ENCODE measurements at places on chromosomes 3 and 15.
A peak's percentile ranks its signal among the peaks of the same experiment; 100 is the strongest.

DNA sequence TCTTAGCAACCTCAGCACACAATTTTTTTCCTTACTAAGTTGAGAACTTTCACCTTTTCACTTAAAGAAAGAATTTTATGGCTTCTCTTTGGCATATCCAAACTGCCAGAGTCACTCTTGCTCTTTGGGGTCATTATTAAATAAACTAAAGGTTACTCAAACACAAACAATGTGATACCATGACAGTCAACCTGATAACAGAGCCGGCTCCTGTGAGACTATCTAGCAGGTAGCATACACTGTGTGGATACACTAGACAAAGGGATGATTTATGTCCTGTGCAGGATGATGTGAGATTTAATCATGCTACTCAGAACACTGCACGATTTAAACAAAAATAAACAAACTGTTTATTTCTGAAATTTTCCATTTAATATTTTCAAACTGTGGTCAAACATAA is 35.6 kb downstream of the LRRFIP2 start:
- DNase-seq, result no peak

GRCh38 chr3:621714-622113 is 425.2 kb downstream of the CHL1 start:
- no peak for DNase-seq

DNA sequence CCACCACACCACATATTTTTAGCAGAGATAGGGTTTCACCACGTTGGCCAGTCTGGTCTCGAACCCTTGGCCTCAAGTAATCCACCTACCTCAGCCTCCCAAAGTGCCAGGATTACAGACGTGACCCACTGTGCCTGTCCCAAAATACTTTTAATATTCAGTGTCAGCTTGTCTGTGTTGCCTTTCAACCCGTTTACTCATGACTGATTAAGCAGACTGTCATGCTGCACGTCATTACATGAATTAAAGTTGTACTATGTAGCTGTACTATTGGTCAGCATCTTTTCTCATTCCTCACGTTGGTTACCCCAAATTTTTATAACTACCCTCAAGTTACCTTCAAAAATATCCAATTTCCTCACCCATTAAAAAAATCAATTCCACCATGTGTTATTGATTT is 48.7 kb upstream of the GADL1 start:
- no peak for DNase-seq

GRCh38 chr3:123834631-123835030 is 49.5 kb downstream of the MYLK start:
- DNase-seq, result no peak

GRCh38 chr15:67124911-67125588 is 59.6 kb downstream of the SMAD3 start:
- DNase-seq, result no peak

DNA sequence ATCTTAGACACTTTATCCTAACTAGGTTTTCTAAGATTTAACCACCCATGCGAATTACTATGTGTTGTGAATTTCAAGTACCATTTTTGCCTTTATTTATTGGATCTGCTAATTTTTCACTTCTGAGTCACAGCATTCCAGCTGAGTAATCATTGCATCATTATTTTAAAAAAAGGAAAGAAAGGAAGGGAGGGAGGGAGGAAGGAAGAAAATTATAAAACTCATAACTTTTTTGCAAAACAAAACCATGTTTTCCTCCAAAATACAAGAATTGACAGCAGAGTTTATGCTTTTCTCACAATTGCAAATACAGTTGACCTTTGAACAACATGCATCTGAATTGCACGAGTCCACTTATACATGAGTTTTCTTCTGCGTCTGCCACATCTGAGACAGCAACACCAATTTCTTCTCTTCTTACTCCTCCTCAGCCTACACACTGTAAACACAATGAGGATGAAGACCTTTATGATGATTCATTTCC is 651.4 kb upstream of the NECTIN3 start:
- no peak for DNase-seq

GRCh38 chr3:94522488-94522887 is 459.6 kb downstream of the NSUN3 start:
- no peak for DNase-seq

GRCh38 chr3:35141406-35141805 is 497.9 kb upstream of the ARPP21 start:
- no peak for DNase-seq

DNA sequence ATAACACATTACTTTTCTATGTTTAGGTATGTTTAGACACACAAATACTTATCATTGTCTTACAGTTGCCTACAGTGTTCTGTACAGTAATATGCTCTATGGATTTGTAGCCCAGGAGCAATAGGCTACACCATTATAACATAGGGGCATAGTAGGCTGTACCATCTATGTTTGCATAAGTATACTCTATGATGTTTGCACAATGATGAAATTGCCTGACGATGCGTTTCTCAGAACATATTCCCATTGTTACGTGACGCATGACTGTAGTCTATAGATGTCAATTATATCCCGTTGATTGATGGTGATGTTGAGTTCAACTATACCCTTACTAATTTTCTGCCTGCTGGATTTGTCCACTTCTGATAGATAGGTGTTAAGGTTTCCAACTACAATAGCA is 139.4 kb upstream of the PFN2 start:
- no peak for DNase-seq

GRCh38 chr3:133965013-133965570 is 64.6 kb downstream of the SLCO2A1 start:
- no peak for DNase-seq

GRCh38 chr3:78906245-78906644 is 861.6 kb downstream of the ROBO1 start:
- peak; percentile 12 for DNase-seq

GRCh38 chr3:194194051-194194756 is 58.3 kb downstream of the HES1 start:
- DNase-seq, result no peak

GRCh38 chr3:133884054-133884886 is 11.4 kb downstream of the RAB6B start:
- DNase-seq, result no peak

DNA sequence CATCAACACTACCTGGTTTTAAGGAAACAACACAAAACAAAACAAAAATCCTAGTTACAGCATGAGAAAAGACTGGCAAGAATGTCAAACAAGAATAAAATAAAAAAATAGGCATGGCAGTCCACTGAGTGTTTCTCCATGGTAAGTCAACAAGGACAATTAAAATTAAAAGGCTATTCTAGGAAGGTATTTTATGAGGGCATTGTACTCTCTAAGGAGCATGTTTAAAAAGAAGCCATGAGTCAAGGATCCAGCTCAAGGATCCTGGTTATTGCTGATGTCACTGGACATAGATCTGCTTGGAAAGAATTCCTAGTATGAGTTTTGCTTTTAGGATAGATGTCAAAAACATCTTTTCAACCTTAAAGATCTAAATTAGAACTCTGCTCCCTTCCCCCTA is 106.7 kb downstream of the MYO5A start:
- no peak for DNase-seq

- DNase-seq, result no peak
These were observed 103.0 kb upstream of the TGFBR2 start for GRCh38 chr3:30503446-30503845.

- no peak for DNase-seq
These were observed 29.3 kb downstream of the PPP2R3A start for GRCh38 chr3:135994708-135995337.

Measured in NCI-H1417 (cell line).